Lower lobe of right lung (tissue), 2 donors: ENCODE measurements at places on chromosomes 1 and 21.
A peak's percentile ranks its signal among the peaks of the same experiment; 100 is the strongest.

GRCh38 chr1:117681093-117681900 lies 75.4 kb downstream of the TENT5C start:
- H3K36me3 ChIP-seq, result no peaks in the 10 kb centered on the region
- H3K4me3 ChIP-seq, result no peak overlapping the region
- no peak for DNase-seq
- no peak overlapping the region for H3K27ac ChIP-seq
- H3K4me1 ChIP-seq, result no peaks in the 10 kb centered on the region

DNA sequence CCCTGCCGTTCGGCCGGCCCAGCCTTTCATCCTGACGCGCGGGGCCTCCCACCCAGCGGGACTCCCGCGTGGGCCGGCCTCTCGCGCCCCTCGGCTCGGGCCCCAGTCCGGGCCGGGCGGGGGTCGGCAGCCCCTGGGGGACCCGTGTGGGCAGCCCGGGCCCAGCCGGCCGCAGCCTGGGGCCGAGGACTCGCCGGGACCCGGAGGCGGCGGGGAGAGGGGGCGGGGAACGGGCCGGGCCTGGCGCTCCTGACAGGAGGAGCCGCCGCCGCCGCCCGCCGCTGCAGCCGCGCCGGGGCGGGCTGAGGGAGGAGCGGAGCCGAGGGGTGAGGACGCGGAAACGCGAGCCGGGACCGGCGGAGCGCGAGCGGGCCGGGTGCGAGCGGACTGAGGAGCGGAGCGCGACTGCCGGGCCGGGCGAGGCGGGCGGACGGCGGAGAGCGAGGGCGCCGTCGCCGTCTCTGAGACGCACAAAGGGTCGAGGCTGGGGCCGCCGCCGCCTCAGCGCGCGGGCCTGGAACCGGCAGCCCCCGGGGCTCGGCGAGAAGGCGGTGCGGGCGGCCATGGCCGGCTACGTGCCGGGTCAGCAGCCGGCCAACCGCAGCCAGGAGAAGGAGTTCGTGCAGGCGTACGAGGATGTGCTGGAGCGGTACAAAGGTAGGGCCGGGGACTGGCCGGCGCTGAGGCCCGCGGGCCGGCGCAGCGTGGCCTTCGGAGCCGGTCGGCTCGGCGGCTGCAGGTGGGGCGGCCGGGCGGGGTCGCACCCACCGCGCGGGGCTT lies 79.1 kb downstream of the NDUFS5 start:
- peak; percentile 84 for DNase-seq
- peaks cover 61% of the 10 kb centered on the region for H3K4me1 ChIP-seq
- peak overlapping the region; percentile 94 for H3K27ac ChIP-seq
- H3K4me3 ChIP-seq, result peak overlapping the region; percentile 87

GRCh38 chr21:44916965-44917364 lies 3.7 kb downstream of the ITGB2 start:
- H3K27me3 ChIP-seq, result peaks cover 23% of the 10 kb centered on the region
- no peak overlapping the region for H3K27ac ChIP-seq
- peaks cover 56% of the 10 kb centered on the region for H3K4me1 ChIP-seq
- no peaks in the 10 kb centered on the region for H3K36me3 ChIP-seq
- H3K4me3 ChIP-seq, result no peak overlapping the region
- DNase-seq, result no peak

GRCh38 chr1:206686478-206687249 lies 2.0 kb downstream of the MAPKAPK2 start:
- peak overlapping the region; percentile 95 for H3K27ac ChIP-seq
- H3K27me3 ChIP-seq, result no peaks in the 10 kb centered on the region
- H3K4me3 ChIP-seq, result peak overlapping the region; percentile 91
- peaks cover 58% of the 10 kb centered on the region for H3K4me1 ChIP-seq
- DNase-seq, result no peak

GRCh38 chr1:15524021-15524282 lies at the start of gene CASP9:
TSS of gene CASP9 (minus strand) at chr1:15524215. CDS start at chr1:15524200, 15 bp downstream.
- peak within 1 kb of the TSS; percentile 94 for H3K27ac ChIP-seq
- H3K36me3 ChIP-seq, result no peaks in the 10 kb centered on the region
- H3K4me3 ChIP-seq, result peak within 1 kb of the TSS; percentile 83
- no peak for DNase-seq

GRCh38 chr1:94119796-94120569 lies 965 bp downstream of the ABCA4 start:
- no peaks in the 10 kb centered on the region for H3K4me1 ChIP-seq
- H3K4me3 ChIP-seq, result no peak overlapping the region
- no peak overlapping the region for H3K27ac ChIP-seq
- H3K27me3 ChIP-seq, result no peaks in the 10 kb centered on the region
- DNase-seq, result no peak

- H3K4me3 ChIP-seq, result no peak overlapping the region
- no peak for DNase-seq
- no peaks in the 10 kb centered on the region for H3K36me3 ChIP-seq
Measured at GRCh38 chr1:102550729-102551384, 554.1 kb upstream of the OLFM3 start.

GRCh38 chr1:199612976-199613774 lies 414.3 kb upstream of the NR5A2 start:
- H3K36me3 ChIP-seq, result no peaks in the 10 kb centered on the region
- DNase-seq, result no peak
- H3K4me3 ChIP-seq, result no peak overlapping the region
- no peaks in the 10 kb centered on the region for H3K4me1 ChIP-seq
- no peaks in the 10 kb centered on the region for H3K27me3 ChIP-seq

GRCh38 chr1:175818929-175819328 lies 75.5 kb upstream of the TNR start:
- no peaks in the 10 kb centered on the region for H3K36me3 ChIP-seq
- no peak overlapping the region for H3K4me3 ChIP-seq
- no peaks in the 10 kb centered on the region for H3K27me3 ChIP-seq
- H3K4me1 ChIP-seq, result no peaks in the 10 kb centered on the region
- H3K27ac ChIP-seq, result no peak overlapping the region

DNA sequence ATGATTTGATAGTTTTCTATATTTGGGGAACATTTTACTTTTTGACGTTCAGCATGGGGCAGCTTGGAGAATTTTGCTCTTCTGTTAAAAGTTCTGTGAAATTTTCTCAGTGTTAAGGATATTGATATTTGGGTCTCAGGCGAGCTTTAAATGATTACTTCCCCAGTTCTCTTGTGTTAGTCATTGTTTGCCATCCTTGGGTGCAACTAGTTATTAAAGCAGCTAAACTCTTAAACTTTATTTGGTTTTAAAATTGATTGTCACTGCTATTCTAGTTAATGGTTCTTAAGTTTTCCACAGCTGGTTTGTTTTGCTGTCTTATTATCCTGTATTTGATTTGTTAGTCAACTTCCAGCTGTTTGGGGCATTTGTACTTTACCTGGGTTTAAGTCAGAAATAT lies 9.0 kb downstream of the COG2 start:
- no peak overlapping the region for H3K27ac ChIP-seq
- no peaks in the 10 kb centered on the region for H3K27me3 ChIP-seq
- H3K4me1 ChIP-seq, result no peaks in the 10 kb centered on the region
- H3K36me3 ChIP-seq, result no peaks in the 10 kb centered on the region
- H3K4me3 ChIP-seq, result no peak overlapping the region
- DNase-seq, result no peak

GRCh38 chr1:47362828-47363227 lies 29.2 kb downstream of the CMPK1 start:
- H3K27me3 ChIP-seq, result no peaks in the 10 kb centered on the region
- no peak overlapping the region for H3K27ac ChIP-seq
- no peaks in the 10 kb centered on the region for H3K36me3 ChIP-seq
- H3K4me1 ChIP-seq, result no peaks in the 10 kb centered on the region
- no peak for DNase-seq

DNA sequence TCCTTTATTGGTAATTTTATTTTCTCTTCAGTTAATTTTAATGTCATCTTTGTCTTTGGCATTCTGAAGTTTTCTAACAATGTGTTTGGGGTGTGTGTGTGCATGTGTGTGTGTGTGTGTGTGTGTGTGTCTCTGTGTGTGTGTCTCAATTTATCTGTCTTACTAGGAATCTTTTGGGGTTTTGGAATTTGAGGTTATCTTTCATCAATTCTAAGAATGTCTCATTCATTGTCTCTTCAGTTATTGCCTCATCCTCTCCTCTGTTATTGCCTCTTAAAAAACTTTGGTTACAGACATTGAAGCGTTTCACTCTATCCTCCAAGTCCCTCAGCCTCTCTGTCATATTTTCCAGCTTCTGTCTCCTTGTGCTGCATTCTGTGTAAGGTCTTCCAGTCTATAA lies 18.1 kb upstream of the SAMD13 start:
- no peak overlapping the region for H3K4me3 ChIP-seq
- no peaks in the 10 kb centered on the region for H3K27me3 ChIP-seq
- no peak for DNase-seq
- no peaks in the 10 kb centered on the region for H3K4me1 ChIP-seq
- no peaks in the 10 kb centered on the region for H3K36me3 ChIP-seq

GRCh38 chr1:25109531-25109951 lies 122.8 kb downstream of the SYF2 start:
- peaks cover 20% of the 10 kb centered on the region for H3K27me3 ChIP-seq
- DNase-seq, result no peak
- no peak overlapping the region for H3K27ac ChIP-seq
- no peak overlapping the region for H3K4me3 ChIP-seq
- no peaks in the 10 kb centered on the region for H3K4me1 ChIP-seq

DNA sequence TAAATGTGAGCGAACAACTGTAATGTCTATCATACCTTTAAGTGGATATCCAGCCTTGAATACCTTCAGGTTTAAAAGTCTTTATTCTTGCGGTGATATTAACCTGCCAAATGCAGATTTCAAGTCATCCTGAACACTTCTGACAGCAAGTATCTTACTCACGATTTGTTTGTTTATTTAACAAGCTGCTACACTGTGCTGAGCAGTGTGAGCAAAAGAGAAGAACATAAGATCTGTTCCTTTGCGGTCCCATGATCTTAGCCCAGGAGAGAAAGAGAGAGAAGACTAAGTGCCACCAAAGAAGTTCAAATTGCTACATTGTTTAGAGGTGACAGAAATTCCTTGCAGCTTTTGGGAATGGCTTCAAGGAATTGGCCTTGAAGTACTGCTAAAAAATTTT lies 9.5 kb upstream of the IL24 start:
- H3K4me3 ChIP-seq, result no peak overlapping the region
- peaks cover 18% of the 10 kb centered on the region for H3K4me1 ChIP-seq
- DNase-seq, result no peak
- H3K36me3 ChIP-seq, result no peaks in the 10 kb centered on the region
- H3K27ac ChIP-seq, result no peak overlapping the region
- no peaks in the 10 kb centered on the region for H3K27me3 ChIP-seq

- no peak overlapping the region for H3K4me3 ChIP-seq
- no peak overlapping the region for H3K27ac ChIP-seq
- no peak for DNase-seq
- H3K4me1 ChIP-seq, result peaks cover 10% of the 10 kb centered on the region
Measured at GRCh38 chr1:231094421-231094820, 54.4 kb upstream of the FAM89A start.

GRCh38 chr21:45032977-45033710 lies 41.2 kb upstream of the ADARB1 start:
- peak overlapping the region; percentile 3 for H3K4me3 ChIP-seq
- H3K27ac ChIP-seq, result peak overlapping the region; percentile 81
- peaks cover 45% of the 10 kb centered on the region for H3K4me1 ChIP-seq
- H3K27me3 ChIP-seq, result no peaks in the 10 kb centered on the region

DNA sequence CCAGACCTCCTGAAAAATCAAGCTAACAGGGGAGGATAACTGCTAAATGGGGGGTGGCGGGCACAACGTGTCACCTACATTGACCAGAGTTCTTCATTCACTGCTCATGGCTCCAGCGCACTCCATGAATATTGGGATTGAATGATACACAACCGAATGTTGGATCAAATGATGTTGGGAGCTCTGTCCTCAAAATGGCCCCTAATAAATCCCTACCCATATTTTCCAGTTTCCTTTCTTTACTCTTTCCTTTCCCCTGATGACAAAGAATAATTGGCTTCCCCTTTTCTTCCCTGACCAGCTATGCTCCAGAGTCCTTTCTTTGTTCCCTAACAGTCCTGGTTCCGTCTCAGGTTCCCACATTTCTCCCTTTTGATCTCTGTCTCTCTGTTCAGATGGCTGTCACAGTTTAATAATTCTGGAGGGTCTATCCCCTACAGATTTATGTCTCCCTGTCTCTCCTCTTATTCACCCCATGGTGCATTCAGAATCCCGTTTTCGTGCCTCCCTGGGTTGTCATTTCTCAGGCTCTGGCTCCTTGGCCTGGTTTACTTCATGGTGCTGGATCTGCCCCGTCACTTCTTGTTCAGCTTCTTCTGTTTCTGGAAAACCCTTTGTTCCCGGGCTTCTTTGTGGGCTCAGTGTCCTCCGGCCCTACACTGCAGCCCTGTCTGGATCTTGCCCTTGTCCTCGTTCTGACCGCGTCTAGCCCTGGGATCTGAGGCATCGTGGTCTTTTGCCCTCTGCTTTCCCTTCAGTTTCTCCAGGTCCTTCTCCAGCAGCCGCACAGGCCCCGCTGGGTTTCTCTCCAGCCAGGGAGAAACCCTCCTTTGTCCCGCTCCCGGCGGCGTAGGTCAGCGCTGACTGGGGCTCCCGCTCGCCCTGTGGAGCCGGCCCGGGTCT lies 78.3 kb downstream of the NDUFS5 start:
- peak; percentile 55 for DNase-seq
- no peaks in the 10 kb centered on the region for H3K27me3 ChIP-seq
- H3K27ac ChIP-seq, result peak overlapping the region; percentile 94
- peaks cover 54% of the 10 kb centered on the region for H3K4me1 ChIP-seq
- no peaks in the 10 kb centered on the region for H3K36me3 ChIP-seq
- H3K4me3 ChIP-seq, result peak overlapping the region; percentile 87

GRCh38 chr1:208233546-208233945 lies 10.6 kb downstream of the PLXNA2 start:
- peaks cover 100% of the 10 kb centered on the region for H3K4me1 ChIP-seq
- peak overlapping the region; percentile 83 for H3K27ac ChIP-seq
- H3K27me3 ChIP-seq, result no peaks in the 10 kb centered on the region
- DNase-seq, result peak; percentile 83
- H3K36me3 ChIP-seq, result peaks cover 3% of the 10 kb centered on the region

DNA sequence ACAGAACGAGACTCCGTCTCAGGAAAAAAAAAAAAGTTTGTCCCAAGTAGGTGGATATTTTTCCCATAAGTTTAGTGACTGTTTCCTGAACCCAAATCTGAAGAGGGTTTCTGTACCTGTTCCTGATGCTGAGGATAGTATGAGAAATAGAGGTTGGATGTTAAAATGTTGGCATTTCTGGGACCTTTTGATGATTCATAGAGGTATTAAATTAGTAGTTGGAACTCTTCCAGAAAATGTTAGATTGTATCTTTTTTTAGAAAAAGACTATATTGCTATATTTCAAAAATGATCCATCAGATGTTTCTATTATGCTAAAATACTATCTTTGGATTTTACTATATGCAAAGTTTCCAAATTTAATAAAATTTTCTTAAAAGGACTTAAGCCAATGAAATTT lies 2.9 kb upstream of the CENPL start:
- no peaks in the 10 kb centered on the region for H3K27me3 ChIP-seq
- no peak overlapping the region for H3K4me3 ChIP-seq
- no peak overlapping the region for H3K27ac ChIP-seq
- H3K4me1 ChIP-seq, result peaks cover 10% of the 10 kb centered on the region

DNA sequence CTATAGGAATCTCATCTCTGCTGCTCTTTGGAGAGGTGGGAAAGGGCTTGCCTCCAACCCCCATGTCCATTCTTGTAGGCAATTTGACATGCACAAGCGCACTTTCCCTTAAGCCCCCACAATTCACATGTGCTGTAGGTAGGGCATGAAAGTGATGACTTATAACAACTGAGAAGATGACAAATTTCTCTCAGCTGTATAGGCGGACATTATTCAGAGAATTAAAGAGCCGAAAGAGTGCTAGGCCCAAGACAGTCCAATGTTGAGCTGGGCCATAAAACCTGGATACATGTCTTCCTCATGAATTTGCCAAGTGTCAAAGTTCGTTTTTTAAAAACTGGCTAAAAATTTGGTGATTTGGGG lies 106.3 kb upstream of the LYPLAL1 start:
- H3K27ac ChIP-seq, result no peak overlapping the region
- H3K4me1 ChIP-seq, result no peaks in the 10 kb centered on the region
- H3K4me3 ChIP-seq, result no peak overlapping the region
- no peaks in the 10 kb centered on the region for H3K27me3 ChIP-seq
- H3K36me3 ChIP-seq, result no peaks in the 10 kb centered on the region
- no peak for DNase-seq
